ENCODE measurements at places on chromosomes 16 and 17. TPM values are rescaled to one million over a fixed set of nuclear protein-coding genes. Genes with fewer than 3 reads are reported as not detected.

DNA sequence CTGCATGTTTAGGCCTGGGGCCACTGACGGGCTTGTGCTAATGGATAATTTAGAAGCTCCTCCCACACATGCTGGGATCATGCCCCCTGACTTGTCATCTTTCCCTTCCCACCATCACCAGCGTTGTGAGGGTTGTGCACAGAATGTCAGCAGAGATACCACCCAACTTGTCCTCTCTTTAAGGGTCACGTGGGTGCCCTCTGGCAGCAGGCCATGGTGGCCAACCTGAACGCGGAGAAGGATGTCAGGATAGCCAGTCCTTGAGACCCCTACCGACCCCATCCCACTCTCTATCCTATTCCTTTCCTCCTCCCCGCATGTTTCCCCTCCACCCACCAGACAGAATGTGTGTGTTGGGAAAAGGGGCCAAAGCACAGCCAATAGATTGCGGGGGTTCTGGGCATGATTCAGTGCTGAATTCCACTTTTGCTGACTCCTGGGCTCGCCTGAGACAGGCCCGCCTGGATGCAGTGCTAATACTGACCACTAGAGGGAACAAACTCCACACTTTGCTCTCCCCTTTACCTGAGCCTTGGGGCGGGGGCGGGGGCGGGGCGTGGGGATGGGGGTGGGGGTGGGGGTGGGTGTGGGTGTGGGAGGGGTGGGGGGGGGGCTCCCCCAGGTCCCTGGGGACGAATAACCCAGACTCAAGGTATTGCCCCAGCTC lies at the start of gene GH2:
Gene GH2 (minus strand): TSS at position 10 of the 667 bp plus-strand sequence. CDS start 143 bp downstream, outside the sequence.
- no peak for DNase-seq

DNA sequence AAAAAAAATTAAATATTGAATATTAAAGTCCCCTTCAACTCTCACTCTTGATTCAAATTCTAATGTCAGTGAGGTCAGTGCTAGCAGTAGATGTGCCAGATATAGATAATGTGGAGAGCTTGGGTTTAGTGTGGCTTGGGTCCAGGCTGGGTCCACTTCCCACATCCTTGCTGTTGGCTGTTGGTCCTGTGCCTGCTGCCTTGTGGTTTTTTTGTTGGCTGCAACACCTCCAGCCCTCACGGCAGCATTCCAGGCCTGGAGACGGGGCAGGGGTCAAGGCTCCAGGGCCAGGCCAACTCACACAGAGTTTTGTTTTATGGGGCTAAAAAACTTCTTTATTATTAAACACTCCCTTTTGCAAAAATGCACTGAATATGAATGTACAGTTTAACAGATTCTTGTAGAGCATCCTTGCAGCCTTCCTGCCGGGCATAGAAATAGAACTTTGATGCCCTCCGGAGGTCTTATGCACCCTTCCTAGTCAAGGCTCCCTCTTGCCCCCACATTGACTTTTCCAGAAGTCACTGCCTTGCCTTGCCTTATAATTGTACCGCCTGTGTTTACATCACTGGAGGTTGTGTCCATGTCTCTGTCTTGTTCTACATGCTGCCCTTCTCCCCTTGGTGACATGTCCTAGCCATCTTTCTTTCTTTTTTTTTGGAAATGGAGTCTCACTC lies 25.5 kb upstream of the MYO15B start:
- DNase-seq, result no peak

- no peak for DNase-seq
Observed at GRCh38 chr17:62573480-62574117, 53.9 kb upstream of the MRC2 start.

DNA sequence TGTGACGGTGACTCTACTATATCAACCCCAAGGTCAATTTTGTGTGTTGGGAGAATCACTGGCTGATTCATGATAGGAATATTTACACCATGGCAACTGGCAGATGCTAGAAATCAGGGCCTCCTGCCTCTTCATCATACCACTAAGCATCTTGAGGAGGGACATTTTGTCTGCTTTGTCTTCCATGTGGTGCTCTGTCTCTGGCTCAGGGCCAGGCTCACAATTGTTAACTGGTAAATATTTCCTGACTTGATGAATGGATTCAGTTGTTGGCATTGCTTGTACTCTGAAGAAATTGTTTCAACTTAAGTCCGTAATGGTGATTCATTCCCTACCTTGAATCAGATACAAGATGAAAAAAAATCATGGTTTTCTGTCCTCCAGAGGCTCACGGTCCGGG lies 292.7 kb downstream of the HAPSTR1 start:
- DNase-seq, result no peak

DNA sequence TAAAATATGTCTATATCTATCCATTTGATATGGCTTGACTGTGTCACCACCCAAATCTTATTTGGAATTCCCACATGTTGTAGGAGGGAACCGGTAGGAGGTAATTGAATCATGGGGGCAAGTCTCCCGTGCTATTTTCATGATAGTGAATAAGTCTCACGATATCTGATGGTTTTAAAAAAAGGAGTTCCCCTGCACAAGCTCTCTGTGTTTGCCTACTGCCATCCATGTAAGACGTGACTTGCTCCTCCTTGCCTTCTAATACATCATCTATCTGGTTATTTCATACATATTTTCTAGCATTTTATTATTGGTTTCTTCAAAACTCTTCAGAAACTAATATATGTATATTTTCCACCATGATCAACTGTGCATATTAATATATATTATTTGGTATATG lies 57.3 kb upstream of the AMZ2 start:
- DNase-seq, result no peak

DNA sequence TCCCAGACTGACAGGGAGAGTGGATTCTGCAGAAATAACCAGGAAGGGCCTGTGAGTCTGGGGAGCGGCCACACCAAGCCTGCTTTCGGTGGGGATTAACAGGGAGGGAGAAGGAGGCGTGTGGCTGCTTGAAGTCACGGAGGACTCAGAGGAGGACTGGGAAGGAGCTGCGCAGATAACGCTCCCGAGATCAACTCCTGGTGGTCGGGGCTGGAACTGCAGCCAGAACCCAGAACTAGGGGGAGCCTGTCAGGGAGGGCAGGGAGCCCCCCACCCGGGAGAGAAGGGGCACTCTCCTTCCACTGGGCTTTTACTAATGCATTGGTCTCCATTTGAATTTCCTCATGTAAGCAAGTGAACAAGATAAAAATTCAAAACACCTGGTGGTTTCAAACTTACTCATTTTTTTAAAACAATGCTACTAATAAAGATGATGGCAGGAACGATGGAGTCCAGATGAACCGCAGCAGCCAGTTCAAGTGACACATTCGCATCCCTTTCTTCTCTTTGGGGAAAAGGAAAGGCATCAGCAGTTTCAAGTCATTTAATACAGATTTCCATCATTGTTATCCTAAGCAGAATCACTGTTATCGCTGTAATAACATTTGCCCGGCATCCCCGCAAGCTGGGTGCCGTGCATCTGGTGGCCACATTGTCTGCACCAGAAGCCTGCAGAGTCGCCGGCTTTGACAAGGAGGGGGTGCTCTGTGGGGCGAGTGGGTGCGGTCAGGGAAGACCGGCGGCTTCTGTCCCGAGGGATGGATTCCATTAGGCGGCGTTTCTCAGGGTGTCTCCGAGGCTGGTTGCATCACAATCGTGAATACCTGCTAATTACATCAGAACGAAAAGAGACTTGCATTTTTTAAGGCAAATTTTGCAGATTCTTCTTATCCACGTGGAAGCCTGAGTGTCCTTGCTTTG lies 183.0 kb downstream of the FOXL1 start:
- no peak for DNase-seq

DNA sequence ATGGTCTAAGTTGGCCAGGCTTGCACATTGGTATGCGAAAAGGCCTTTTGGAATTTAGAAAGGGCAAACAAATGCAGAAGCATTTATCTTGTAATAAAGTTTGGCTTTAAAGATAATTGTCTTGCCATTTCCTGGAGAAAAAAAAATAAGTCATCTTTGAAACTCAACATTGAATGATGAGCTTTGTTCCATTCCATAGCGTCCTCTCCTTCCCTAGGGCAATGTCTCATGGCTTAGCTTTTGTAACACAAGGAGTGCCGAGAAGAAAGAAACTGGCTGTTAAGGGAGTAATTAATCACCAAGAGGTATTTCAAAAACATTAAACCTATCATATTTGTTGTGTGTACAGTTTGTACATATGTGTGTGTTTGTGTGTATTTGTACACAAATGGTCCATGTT lies 372.3 kb downstream of the NPIPA8 start:
- DNase-seq, result no peak

- no peak for DNase-seq
Observed at GRCh38 chr16:8663192-8664089, 11.0 kb upstream of the ABAT start.

DNA sequence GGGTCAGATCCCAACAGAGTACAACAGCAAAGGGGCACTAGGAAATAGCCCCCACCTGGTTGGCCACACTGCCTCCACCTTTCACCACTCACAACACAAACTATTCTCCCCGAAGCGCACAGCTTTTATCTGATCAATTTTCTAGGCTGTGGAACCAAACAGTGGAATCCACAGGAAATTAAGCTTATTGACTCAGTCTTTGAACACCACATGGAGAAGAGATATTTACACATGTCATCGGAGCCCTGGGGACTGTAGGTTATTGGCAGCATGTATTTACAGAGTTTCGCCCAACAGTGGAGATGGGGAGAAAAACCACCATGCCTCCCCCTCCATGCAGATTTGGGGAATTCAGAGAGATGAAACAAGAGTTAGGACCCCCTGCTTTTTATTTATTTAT lies 154.8 kb downstream of the XYLT1 start:
- DNase-seq, result no peak

DNA sequence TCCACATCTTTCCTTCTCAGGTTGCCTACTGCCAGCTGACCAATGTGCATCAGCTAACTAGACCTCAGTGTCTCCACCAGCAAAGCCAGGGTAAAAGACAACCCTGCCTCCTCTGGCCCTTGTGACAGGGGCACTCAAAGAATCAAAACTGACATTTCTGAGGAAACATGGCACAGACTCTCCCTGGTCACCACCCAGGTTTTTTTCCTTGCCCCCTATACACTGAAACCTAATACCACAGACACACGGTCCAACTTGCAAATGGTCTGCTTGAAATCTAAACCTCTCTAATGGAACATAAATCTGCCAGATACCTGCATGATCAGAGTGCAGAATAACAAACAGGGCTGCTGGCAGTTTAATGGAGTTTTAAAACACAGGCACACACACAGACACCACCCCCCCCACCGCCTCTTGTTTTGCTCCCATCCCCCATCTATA lies 19.5 kb upstream of the CORO6 start:
- no peak for DNase-seq

DNA sequence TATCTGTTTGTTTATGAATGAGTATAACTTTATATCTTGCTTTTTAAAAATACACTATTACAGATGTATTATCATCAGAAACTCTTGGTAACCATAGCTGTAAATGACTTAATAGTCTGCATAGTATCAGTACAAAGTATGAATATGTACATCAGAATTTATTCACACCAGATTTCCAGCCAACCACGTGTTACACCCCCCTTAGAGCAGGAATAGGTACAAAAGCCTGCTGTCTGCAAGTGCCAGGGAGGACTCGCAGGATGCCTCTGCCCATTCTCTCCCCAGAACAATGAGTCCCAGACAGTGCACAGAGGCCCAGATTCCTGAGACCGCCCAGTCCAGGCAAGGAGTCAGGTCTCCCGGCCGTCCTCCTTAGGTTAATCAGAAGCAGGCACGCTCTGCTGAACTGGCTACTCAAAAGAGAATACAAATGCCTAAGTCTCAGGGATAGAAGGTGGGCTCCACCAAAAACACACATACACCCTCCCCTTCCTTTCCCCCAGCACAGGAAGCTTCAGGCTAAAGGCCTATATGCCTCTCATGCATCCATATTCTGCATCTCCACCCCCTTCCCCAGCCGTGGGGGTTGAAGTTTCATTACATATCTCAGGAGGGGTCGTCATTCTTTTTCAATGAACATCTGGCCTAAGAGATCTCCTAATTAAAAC lies 159.1 kb upstream of the CDH11 start:
- no peak for DNase-seq

GRCh38 chr17:45361976-45362375 lies 45.2 kb upstream of the MAP3K14 start:
- DNase-seq, result peak; percentile 52

DNAI2 gene
- not detected for total RNA-seq

ZNF200 gene
- total RNA-seq, result 5.6 TPM

HBA1 gene
- 10.5 TPM for total RNA-seq
